Stimulated activated CD4-positive, alpha-beta T cell treated with anti-CD3 and anti-CD28 coated beads, TNF-alpha, amount 100 ng/mL, for 1 hour (primary cell): ENCODE measurements at places on chromosomes 13 and 19.

DNA sequence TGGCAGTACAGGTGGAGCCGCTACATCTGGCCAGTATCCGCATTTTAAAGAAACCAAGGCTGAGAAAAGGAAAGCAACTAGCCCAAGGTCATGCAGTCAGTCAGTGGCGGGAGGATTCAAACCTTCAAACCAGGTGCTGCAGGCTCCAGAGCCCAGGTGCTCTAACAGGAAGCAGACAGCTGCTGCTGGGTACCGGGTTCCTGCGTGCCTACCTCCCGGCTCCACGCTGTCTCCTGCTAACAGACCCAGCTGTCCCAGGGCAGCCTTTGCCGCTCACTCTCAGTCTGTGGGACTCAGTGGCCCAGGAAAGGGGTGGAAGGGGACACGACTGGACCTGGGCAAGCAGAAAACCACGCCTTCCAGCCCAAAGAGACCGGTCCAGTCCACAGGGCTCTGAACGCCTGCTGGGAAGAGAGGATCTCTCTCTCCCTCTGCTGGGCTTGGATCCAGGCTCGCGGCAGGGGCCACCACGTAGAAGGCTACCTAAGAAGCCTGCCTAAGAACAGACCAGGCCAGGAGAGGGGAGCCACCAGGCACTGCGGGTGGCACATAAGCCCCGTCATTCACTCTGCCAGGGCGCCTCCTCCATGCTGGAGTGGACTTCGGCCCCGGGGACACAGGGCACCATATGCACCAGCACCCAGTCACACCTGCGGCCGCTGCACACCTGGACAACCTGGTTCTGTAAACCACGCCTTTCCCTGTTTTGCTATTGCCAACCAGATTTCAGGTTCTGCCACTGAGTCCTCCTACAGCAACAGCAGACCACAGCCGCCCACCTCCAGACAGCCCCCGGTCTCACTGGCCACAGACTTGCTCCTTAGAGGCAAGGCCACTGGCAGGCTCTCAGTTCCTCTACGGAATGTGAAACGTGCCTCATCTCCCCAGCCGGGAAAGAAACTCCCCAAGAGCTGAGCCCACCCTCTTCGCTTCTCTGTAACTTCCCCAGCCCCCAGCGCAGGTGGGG lies 4.6 kb downstream of the DAPK3 start:
- DNase-seq = no peak

DNA sequence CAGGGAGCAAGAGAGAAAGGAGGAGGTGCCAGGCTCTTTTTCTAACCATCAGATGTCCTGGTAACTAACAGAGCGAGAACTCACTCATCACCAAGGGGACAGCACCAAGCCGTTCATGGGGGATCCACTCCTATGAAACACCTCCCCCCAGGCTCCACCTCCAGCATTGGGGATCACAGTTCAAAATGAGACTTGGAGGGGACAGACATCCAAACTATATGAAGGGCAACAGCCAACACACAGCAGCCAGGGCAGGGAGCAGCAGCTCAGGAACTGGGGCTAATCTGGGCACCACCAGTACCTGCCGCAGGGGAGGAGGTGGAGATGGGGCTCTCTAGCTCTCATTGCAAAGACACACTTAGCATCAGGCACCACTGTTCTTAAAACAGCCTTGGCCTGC lies 34.3 kb upstream of the VSTM2B start:
- no peak for DNase-seq

DNA sequence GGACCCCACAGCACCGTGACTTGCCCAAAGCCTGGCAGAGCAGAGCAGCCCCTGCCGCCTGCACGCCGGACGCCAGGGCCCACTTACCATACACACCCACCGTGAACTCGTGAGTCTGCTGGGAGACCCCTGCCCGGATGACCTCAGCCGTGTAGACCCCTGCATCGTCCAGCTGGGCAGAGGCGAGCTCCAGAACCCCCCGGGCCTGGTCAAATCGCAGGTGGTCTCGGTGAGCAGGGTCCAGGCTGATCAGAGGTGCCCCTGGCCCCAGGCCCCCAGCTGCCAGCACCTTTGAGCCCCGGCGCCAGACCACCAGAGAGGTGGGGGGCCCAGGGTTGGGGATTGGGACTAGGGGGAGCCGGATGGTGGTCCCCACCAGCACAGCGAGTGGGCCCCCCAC lies 873 bp downstream of the VSIG10L start:
- DNase-seq = no peak

DNA sequence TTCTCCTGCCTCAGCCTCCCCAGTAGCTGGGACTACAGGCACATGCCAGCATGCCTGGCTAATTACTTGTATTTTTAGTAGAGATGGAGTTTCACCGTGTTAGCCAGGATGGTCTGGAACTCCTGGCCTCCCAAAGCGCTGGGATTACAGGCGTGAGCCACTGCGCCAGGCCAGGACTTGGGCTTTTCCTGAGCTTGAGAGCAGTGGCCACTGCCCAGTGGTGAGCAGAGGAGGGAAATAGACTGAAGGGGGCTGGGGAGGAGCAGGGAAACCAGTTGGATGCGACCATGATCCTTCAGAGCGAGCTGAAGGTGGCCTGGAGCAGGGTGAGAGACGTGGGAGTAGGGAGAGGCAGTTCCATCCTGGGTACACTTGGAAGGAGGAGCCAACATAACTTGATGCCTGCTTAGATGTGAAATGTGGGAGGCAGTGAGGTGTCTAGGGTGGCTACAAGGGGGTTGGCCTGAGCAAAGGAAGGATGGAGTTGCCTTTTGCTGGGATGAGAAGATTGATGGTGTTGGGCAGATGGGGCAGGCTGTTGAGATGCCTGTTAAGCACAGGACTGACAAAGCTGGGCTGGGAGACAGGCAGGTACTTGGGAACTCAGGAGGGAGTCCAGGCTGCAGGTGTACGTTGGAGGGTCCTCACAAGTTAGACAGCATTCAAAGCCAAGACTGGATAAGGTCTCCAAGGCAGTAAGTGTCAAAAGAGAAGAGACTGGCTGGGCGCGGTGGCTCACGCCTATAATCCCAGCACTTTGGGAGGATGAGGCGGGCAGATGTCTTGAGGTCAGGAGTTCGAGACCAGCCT lies 31.8 kb downstream of the KCTD15 start:
- no peak for DNase-seq

DNA sequence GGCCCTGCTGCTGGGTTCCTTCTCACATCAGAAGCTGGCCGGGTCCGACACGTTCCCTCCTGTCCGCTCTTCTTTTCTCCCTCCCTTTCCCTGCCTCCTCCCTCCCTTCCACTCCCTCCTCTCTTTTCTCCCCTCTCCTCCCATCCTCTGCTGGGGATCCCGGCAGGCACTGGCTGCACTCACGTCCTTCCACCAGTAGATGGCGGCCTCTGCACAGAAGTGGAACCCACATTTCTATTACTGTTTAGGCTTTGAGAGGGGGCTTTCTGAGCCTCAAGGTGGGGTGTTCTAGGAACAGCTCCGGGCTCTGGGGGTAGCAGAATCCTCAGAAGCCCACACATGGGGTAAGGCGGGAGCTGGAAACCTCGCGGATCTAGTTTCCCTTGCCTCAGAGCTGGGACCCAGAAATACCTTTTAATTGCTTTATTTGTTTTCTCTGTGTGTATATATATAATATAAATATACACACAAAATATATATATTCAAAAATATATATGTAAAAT lies 294.2 kb downstream of the ZNF536 start:
- no peak for DNase-seq

GRCh38 chr19:3225677-3226093 lies 1.2 kb downstream of the CELF5 start:
- DNase-seq = no peak

DNA sequence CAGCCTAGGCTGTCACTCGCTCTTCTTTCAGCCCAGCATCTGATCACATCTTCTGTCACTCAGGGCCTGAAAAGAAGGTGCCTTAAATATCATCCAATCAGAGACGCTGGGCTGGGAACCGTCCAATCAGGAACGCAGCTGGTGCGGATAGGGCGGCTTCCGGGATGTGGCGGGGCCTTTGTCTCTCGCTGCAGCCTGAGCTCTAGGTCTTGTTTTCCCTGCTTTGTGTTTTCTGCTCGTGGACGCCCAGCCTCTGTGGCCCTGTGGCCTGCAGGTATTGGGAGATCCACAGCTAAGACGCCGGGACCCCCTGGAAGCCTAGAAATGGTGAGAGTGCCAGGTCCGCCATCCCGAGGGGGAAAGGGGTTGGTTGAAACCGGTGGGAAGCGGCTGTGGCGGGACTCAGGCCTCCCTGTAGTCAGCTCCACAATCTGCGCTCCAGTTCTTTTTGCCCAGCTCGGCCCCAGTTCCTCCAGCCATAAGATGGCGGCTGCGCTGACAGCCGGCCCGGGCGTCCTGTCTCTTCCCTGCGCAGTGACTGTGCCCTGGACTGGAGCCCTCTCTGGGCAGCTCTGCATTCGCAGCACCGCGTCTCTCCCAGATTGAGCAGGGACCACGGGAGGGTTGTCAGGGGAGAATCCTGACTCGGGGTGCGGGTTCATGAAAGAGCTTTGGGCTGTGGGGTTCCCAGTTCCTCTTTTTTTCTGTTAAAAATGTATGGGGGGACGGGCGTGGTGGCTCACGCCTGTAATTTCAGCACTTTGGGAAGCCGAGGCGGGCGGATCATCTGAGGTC lies at the start of gene ZNF85:
TSS of gene ZNF85 (plus strand) at position 175 of the 795 bp plus-strand sequence. CDS start at position 325, 150 bp downstream.
- DNase-seq = peak; percentile 68

- DNase-seq = no peak
Observed at GRCh38 chr19:46180701-46181387, 32.8 kb downstream of the IGFL2 start.

DNA sequence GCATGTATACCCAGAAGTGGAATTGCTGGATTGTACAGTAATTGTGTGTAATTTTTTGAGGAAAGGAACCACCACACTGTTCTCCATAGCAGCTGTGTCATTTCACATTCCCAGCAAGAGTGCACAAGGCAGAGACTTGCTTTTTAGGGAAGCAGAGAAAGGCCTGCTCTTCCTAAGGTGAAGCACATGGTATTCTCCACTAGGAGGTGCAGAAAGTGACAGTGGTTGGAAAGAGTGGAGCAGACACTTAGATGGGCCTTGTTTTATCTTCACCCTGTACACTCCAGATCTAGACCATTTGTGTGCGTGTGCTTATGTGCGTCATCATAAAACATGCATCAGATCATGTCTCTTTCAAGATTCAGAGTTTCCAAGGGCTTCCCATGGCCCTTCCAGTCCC lies 35.0 kb downstream of the FAM124A start:
- no peak for DNase-seq

- DNase-seq = no peak
Observed at GRCh38 chr19:55265173-55265572, 6.4 kb upstream of the PPP6R1 start.

GRCh38 chr19:57708641-57709361 lies at the start of gene ZNF154:
Gene ZNF154, minus strand, starts transcription at chr19:57709204. Its CDS starts 233 bp downstream, at chr19:57708971.
- no peak for DNase-seq

- no peak for DNase-seq
Observed at GRCh38 chr13:76680112-76680511, 206.1 kb downstream of the KCTD12 start.

DNA sequence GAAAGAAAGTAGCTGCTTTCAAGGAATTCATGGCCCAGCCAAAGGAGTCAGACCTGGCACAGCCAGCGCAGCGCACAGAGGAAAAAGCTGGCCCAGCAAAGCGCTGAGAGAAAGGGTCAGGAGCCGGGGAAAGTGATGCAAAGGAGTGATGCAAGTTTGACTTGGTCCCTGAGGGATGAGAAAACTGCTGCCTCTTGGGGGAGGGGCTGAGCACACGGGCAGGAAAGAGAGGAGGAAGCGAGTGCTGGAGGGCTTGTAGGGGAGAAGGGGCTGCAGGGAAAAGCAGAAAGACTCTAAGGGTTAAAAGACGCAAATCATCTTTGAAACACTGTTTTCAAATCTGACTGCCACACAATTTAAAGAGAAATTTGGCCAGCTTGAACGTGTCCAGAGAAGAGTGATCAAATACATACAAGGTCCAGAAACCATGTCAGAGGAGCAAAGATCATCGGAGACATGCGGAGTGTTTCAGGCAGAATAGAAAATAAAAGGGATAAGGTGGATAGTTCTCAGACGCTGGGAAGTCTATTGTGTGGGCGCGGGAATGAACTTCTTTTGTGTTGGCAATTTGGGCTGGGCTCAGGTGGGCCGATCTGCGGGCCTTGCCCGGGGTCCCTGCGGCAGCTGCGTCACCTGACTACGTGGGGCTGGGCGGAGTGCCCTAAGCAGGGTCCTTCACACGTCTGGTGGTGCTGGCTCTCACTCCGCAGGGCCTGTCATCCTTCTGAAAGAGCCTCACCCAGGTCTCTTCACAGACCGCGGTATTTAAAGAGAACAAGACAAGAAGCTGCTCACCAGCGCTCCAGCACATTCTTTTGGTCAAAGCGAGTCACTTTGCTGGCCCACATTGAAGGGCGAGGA lies 18.1 kb downstream of the N4BP2L1 start:
- DNase-seq = no peak

GRCh38 chr19:15934332-15935078 lies at the start of gene CYP4F11:
Gene CYP4F11, minus strand, starts transcription at chr19:15934529. Its CDS starts 121 bp downstream, at chr19:15934408.
- DNase-seq = no peak

DNA sequence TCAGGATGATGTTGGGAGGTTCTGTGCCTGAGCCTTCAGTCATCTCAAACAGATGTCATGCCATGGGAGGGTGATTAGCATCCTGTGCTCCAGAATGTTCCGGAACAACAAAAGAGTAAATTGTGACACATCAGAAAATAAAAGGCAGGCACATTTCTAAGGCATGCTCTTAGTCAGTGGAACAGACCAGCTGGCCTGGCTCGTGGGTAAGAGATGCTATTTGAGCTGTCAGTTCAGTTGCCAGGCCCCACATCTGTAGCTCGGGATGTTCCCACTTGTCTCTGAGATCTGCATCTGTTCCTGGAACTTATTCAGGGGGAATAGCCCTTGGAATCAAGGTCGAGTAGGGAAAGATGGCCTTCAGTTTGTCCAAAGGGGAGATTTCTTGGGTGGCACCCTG lies 26.0 kb downstream of the OLFM4 start:
- DNase-seq = no peak

DNA sequence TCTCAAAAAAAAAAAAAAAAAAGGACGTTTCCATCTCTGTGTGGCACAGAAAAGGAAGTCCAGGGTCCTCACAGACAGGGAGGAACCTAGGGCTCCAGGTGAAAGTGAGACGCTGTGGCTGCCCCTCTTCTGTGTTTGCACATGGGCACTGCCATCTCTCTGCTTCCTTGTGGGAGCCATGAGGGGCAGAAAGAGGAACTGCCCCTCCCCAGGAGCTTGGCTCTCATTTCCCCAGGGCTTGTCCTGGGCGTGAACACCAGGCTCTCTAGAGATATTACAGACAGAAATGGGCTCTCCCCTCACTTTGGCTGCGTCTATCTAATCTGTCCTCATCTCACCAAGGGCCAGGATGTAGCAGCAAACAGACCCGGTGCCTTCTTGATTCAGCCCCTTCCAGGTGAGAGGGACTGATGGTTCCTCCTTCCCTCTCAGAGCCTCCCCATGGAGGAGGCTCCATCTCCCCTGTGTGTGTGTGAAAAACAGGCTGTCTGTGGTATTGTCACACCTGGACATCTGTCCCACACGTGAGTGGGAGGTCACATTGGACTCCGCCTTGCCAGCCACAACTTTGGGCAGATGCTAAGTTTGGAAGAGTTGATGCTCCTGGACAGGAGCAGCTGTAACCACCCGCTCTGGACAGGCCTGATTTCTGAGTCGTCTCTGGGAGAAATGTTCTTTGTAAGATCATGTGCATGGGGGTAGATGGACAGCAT lies 840 bp upstream of the LILRA4 start:
- no peak for DNase-seq

DNA sequence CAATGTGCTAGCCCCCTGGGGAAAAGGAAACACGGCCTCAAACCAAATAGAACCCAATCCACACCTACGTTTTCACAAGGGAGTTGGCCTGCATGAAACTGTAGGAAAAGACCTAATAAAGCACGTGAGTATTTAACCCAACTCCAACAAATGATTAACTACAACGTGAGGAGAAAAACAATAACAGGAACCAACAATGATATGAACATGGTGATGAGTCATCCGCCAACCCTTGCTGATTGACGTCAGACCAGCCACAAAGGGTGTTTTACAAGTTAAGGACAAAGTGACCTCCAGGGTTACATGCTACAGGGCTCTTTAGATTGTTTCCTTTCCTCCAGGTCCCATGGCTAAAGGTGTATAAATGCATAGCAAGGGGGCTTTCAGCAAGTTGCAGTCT lies 460.5 kb downstream of the COG6 start:
- no peak for DNase-seq
